Stimulated activated CD4-positive, alpha-beta T cell treated with anti-CD3 and anti-CD28 coated beads, Interleukin-1b, Interleukin-23, amount 100 ng/mL, for 48 hours (primary cell): ENCODE measurements at places on chromosomes 5 and 9.
A peak's percentile ranks its signal among the peaks of the same experiment; 100 is the strongest.

DNA sequence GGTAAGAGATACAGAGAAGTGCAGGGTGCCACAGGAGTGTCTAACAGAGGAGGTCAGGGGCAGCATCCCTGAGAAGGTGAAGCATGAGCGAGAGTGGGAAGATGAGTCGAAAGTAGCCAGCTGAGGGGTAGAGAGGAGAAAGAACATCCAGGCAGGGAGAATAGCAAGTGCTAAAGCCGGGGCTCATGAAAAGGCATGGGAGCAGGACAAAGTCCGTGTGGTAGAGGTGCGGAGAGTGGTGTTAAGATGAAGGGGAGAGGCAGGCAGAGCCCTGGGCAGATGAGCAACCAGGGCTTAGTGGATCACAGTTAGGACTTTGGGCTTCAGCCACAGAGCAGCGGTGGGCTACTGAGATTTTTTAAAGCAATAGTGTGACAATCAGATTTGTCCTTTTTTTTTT lies 10.5 kb downstream of the SLC22A5 start:
- DNase-seq = no peak

- DNase-seq = no peak
These were observed 138.9 kb upstream of the RUSC2 start for GRCh38 chr9:35350827-35351549.

DNA sequence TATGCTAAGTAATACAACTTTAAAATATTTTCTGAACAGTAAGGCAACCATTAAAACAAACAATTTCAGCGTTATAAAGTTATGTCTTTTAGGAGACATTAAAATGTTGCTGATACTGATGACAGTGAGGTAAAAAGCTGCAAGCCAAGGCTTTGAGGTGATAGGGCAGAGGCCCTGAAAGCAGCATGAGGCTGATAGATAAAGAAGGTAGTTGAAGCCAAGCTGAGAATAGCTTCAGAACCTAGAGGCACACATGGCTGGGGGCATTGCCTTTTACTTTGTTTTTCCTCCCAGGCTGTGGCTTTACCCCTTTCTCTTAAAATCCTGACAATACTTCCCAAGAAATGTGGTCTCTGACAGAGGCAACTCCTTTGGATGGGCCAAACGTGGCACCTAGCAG lies 149.0 kb upstream of the WWC1 start:
- no peak for DNase-seq

GRCh38 chr5:74538206-74538661 lies 102.3 kb downstream of the ENC1 start:
- no peak for DNase-seq

- peak; percentile 29 for DNase-seq
These were observed 154.0 kb downstream of the PIK3R1 start for GRCh38 chr5:68369457-68370125.

DNA sequence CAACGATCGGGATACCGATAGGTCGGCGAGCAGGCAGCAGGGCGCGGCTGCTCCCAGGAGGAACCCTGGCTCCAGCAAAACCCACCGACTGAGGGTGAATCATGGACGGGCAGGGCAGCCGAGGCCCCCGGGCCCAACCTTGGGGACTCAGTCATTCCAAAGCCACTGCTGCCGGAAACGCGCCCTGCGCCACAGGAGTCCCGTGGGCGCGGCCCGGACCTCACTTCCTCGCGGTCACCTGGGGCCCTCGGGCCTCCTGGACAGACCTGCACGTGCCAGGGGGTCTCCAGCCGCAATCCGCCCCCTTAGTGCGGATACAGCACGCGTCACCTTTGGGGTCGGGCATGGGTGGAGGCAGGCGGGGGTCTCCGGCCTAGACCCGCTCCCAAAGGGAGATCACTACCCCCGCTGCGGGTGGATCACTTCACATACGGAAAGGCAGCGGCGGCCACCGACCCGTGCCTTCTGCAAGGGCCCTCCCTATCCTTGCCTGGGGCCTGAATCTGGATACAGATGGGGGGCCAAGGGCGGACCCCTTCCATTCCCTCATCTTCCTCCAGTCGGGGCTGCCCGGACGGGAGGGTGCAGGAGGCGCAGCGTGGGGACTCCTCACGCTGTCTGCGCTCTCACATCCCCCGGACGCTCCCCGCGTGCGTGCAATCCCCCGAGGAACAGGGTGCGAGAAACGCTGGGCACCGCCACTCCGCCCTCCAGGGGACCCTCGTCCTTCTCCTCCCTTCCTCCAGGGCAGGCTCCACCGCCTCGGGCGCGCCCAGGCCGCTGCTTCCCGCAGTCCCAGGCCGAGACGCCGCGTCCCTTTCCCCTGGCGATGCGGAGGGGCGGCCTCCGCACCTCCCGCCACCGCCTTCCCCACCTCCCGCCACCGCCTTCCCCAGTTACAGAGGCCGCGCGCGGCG lies 586 bp downstream of the TXN start:
- peak; percentile 66 for DNase-seq

- no peak for DNase-seq
These were observed 46.9 kb downstream of the AHRR start for GRCh38 chr5:368183-369084.
